ENCODE measurements at places on chromosomes 3 and 15.
A peak's percentile ranks its signal among the peaks of the same experiment; 100 is the strongest.

DNA sequence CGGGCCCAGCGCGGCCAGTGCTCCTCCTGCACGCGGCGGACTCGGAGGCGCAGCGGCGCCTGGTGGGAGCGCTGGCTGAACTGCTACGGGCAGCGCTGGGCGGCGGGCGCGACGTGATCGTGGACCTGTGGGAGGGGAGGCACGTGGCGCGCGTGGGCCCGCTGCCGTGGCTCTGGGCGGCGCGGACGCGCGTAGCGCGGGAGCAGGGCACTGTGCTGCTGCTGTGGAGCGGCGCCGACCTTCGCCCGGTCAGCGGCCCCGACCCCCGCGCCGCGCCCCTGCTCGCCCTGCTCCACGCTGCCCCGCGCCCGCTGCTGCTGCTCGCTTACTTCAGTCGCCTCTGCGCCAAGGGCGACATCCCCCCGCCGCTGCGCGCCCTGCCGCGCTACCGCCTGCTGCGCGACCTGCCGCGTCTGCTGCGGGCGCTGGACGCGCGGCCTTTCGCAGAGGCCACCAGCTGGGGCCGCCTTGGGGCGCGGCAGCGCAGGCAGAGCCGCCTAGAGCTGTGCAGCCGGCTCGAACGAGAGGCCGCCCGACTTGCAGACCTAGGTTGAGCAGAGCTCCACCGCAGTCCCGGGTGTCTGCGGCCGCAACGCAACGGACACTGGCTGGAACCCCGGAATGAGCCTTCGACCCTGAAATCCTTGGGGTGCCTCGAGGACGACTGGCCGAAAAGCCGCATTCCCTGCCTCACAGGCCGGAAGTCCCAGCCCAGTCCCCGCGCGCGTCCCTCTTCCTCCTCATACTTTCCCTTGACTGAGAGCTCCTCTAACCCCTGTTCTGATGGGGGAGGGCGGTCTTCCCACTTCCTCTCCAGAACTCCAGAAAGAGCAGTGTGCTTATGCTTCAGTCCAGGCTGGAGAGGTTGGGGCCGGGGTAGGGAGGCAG is 1.4 kb upstream of the IL17RC start:
- peaks cover 2% of the 10 kb centered on the region for H3K36me3 ChIP-seq
- H3K4me3 ChIP-seq: peak overlapping the region; percentile 74
- H3K27me3 ChIP-seq: peaks cover 13% of the 10 kb centered on the region
- H3K4me1 ChIP-seq: peaks cover 13% of the 10 kb centered on the region
- peak overlapping the region; percentile 56 for H3K27ac ChIP-seq

DNA sequence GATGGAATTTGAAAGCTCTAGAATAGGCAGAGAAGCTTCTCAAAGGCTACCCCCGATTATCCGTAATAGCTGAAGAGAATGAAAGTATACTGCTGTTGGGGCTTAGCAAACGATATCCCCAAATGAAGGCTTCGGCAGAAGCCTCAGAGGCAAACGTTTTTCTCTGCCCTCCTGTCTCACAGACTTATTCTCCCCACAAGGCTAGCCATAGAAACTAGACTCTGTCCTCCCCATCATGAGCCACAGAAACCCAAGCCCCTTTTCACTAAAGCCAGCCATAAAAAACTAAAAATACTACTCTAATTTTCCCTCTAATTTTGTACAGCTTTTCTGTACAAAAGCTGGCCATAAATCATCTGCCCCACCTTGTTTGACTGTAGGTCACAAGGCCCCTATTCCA is 413.4 kb upstream of the CFAP20DC start:
- no peaks in the 10 kb centered on the region for H3K27me3 ChIP-seq
- H3K4me1 ChIP-seq: no peaks in the 10 kb centered on the region
- no peak overlapping the region for H3K27ac ChIP-seq
- no peak for DNase-seq

DNA sequence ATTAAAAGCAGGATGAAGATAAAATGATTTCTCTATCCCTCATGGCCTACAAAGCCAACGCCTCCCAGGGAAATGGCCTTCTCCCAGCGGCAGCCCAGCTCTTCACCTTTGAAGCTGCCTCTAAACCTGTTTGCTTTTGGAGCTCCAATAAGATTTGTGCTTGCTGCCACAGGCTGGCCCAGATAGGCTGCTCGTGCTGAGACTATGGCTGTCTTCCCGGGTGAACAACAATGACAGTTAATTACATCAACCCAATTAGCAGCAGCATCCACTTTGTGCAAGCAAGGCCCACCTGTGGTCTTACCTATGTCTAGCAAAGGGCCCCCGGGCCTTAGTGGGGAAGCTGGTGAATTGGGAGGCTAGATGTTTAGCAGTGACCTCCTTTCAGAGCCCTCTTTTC is 179.6 kb downstream of the P3H2 start:
- no peak overlapping the region for H3K27ac ChIP-seq
- no peaks in the 10 kb centered on the region for H3K4me1 ChIP-seq
- no peaks in the 10 kb centered on the region for H3K27me3 ChIP-seq
- no peak for DNase-seq

GRCh38 chr3:151979906-151980305 is 106.5 kb downstream of the SUCNR1 start:
- no peaks in the 10 kb centered on the region for H3K4me1 ChIP-seq
- H3K27ac ChIP-seq: no peak overlapping the region
- peaks cover 3% of the 10 kb centered on the region for H3K27me3 ChIP-seq
- DNase-seq: no peak
- no peak overlapping the region for H3K4me3 ChIP-seq

DNA sequence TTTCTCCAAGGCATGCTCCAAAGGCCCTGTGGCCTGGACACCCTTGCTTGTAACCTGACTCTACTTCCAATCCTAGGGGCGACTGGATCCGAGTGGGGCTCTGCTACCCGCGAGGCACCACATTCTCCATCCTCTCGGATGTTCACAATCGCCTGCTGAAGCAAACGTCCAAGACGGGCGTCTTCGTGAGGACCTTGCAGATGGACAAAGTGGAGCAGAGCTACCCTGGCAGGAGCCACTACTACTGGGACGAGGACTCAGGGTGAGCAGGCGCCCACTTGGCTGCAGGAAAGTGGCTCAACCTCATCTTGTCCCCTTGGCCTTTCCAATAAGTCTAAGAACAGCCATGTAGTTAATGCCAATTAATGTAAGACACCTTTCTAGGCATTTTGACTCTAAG is 51.9 kb downstream of the MESD start:
- H3K27ac ChIP-seq: no peak overlapping the region
- H3K36me3 ChIP-seq: peaks cover 11% of the 10 kb centered on the region
- H3K4me1 ChIP-seq: peaks cover 8% of the 10 kb centered on the region

GRCh38 chr3:62798000-62798399 is 77.2 kb downstream of the CADPS start:
- no peaks in the 10 kb centered on the region for H3K36me3 ChIP-seq
- no peak for DNase-seq
- H3K4me3 ChIP-seq: no peak overlapping the region

DNA sequence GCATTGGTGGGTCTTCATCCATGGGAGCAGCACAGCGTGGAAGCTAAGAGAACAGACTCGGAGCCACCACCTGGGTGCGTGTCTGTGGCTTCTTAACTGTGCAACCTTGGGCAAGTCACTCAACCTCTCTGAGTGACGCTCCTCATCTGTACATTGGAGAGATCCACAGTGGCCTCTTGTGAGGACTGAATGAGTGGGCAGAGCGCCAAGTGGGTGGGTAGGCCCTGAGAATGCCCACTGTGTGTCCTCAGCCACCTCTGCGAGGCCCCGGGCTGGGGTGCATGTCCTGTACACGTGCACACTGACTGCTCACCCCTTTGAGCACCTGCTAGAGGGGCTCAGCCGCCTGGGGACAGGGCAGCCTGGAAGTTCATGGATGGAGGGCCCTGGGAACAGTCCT is 99.6 kb upstream of the PRR23E start:
- H3K27me3 ChIP-seq: peaks cover 5% of the 10 kb centered on the region
- no peaks in the 10 kb centered on the region for H3K4me1 ChIP-seq
- H3K4me3 ChIP-seq: no peak overlapping the region
- DNase-seq: no peak
- H3K36me3 ChIP-seq: no peaks in the 10 kb centered on the region

DNA sequence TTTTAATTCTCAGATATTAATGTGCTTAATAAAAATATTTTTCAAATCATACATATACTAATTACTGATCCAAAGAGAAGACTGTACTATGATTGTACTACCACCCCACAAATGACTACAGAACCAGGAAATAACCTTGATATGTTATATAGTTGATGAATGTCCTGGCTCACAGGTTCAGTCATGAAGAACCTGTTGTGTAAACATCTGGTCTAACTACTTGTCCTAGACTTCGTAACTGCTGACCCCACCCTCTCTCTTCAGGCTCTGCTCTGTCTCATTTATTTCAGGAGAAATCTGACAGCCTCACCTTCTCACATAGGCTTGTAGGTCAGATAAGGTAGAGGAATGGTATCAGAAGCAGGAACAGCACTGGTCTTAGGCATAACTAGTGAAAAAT is 14.7 kb upstream of the CSTA start:
- H3K4me3 ChIP-seq: no peak overlapping the region
- H3K27ac ChIP-seq: no peak overlapping the region
- H3K36me3 ChIP-seq: no peaks in the 10 kb centered on the region
- no peak for DNase-seq

GRCh38 chr3:177495566-177495965 is 298.3 kb upstream of the TBL1XR1 start:
- no peaks in the 10 kb centered on the region for H3K4me1 ChIP-seq
- H3K27ac ChIP-seq: no peak overlapping the region
- DNase-seq: no peak
- no peaks in the 10 kb centered on the region for H3K27me3 ChIP-seq
- H3K36me3 ChIP-seq: peaks cover 1% of the 10 kb centered on the region

DNA sequence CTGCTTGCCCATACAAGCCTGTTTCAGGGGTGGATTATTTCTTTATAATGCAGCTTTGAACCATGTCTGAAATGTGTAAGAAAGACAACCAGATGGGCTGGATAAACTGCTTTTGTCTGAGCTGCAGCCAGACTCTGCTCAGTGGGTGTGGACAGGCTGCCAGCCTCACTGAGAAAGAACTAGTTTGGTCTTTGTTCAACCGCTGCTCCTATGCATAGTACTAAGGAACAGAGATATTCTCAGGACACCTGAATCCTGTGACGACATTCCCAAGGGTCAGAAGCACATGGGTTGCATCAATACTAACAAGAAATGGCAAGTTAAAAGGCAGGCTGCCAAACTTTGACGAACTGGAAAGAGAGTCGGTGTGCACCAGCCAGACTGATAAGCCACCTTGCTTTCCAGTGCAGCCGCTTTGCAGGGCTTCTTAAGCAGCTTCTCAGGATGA is 57.2 kb downstream of the PLD1 start:
- DNase-seq: no peak
- H3K27me3 ChIP-seq: peaks cover 34% of the 10 kb centered on the region
- H3K4me3 ChIP-seq: no peak overlapping the region
- H3K36me3 ChIP-seq: no peaks in the 10 kb centered on the region
- no peak overlapping the region for H3K27ac ChIP-seq
- no peaks in the 10 kb centered on the region for H3K4me1 ChIP-seq

Measured in activated naive CD8-positive, alpha-beta T cell treated with anti-CD3 and anti-CD28 coated beads, Interleukin-2, amount 10 ng/mL, durations not matched to agents 7 days and 5 days (primary cell).